T-helper 2 cell (primary cell): ENCODE measurements at places on chromosomes 2 and 18.

- no peak for DNase-seq
These were observed 818.0 kb upstream of the ACVR2A start for GRCh38 chr2:147026664-147027295.

DNA sequence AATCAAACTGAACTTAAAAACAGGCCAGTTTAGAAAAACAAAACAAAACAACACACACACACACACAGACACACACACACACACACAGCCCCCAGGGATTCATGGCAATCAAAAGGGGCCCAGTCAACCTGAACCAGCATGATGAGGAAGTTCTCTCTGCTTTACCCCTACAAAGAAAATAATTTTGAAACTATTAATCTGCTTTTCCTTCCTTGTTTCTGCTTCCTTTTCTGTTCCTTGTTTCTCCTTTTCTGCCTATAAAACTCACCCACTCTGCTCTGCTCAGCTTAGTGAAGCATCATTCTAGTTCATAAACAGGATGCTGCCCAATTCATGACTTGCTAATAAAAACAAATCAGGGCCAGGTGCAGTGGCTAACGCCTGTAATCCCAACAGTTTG lies 203.1 kb downstream of the RAB3GAP1 start:
- DNase-seq = no peak

DNA sequence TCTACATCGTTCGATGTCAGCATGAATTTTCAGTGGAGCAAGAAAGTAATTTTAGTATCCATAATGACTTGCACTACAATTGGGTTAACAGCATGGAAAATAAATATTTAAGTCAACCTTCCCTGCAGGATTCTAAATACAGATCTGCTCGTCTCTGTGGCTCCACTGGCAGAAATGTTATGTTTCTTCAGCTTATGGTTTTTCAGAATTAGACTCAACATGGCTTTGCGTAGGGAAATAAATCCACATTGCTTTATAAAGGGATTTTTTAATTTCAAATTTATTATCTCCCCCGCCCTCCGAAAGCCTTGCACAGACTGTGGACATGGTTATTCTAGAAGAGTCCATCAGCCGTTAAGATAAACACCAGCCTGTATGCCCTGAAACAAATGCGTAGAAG lies 18.2 kb downstream of the TNFRSF11A start:
- no peak for DNase-seq

- DNase-seq = no peak
These were observed 48.2 kb upstream of the LGALSL start for GRCh38 chr2:64405581-64406406.

DNA sequence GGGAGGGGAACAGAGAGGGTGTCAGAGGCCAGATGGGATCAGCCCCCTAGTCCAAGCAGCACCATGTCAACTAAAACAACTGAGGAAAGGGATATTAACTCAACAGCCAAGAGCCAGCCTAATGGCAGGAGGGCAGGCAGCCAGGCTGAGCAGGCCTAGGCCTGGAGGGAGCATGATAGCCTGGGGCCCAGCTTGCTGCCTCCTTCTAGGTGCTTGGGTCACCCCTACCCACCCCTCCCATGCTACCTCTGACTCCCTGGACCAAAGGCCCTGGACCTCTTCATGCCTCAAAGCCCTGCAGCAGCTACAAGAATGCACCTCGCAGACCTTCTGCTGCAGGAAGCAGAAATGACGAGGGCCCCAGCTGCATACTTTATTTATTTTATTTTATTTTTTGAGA lies 22.1 kb upstream of the TNS1 start:
- no peak for DNase-seq

DNA sequence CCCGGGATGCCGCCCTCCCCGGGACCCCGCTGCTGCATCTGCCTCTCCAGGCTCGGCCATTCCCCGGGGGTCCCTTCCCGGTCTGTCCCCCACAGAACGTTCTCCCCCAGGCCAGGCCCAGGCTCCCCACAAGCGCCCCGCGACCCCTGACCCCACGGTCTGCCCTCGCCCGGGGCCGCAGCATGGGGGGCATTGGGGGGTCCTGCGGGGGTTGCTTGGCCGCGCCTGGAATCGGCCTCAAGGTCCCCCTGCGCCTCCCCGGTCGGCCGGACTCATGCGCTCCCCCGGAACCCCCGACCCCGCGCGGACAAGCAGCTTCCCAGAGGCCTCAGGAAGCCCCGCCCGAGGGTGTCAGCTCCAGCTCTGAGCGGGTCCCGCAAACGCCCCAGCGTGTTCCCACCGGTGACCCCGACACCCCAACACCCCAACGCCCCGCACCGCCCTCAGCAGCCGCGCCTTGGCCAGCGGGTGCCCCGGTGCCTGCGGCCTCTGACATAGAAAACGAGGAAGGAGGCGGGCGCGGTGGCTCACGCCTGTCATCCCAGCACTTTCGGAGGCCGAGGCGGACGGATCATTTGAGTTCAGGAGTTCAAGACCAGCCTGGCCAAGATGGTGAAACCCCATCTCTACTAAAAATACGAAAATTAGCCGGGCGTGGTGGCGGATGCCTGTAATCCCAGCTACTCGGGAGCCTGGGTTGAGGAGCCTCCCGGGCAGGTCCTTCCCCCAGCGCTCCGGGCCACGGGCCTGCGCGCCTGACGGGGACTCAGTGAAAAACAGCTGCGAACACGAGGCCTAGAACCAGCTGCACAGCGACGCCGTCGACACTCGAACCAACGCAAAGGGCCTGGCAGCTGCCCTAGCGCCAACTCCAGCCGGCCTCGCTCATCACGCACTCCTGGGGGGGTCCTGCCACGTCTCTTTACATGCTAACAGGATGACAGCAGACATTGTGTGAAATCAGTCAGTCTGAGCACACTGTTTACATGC lies 61.8 kb upstream of the CTDP1 start:
- DNase-seq = no peak
